Activated T-cell treated with anti-CD3 and anti-CD28 coated beads, Interleukin-2, amount 50 U/mL, for 72 hours (primary cell): ENCODE measurements at places on chromosomes 2 and 18. TPM values are rescaled to one million over a fixed set of nuclear protein-coding genes. Genes with fewer than 3 reads are reported as not detected.

DNA sequence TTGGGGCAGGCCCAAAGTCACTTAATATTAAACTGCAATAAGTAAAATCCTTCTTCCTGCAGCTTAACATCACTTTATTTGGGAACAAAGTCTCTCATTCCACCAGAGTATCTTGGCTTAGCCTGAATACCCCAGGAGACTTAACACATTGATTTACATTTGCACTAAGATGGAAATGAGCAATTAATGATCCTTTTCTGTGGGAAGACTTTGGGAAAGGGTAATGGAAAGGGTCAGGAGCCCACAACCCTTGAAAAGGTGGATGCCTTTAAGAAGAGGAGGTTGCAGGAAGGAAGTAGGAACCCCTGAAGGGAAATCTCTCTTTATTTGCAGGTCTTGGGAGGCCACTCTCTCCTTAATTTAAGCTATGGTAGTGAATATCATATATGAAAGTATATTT, 28.0 kb upstream of the BARD1 start:
- no peak for DNase-seq

DNA sequence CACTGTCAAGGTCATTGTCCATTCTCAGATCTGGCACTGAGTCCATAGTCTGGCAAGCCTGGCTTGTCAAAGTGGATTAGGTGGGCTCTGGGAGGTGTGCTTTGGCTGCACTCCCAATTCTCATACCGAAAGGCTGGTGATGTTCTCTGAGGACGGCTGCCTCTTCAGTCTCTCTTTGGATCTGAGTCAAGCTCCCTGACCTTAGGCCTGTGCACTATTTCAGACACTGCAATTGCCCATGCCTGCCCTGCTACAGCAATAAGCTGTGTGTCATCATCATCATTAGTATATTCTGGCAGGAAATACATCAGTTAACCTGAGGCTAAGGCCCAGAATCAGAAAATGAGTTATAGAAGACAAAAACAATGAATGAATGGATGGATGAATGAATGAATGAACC, 1.6 kb upstream of the SLC5A7 start:
- no peak for DNase-seq

GRCh38 chr2:166614503-166614902, 120.5 kb upstream of the SCN7A start:
- no peak for DNase-seq

DNA sequence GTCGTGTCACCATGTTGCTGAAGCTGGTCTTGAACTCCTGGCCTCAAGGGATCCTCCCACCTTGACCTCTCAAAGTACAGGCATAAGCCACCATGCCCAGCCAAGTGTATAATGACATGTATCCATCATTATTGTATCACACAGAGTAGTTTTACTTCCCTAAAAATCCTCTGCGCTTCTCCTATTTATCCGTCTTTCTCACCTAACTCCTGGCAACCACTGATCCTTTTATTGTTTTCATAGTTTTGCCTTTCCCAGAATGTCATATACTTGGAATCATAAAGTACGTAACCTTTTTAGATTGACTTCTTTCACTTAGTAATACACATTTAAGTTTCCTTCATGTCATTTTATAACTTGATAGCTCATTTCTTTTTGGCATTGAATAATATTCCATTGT, 51.0 kb downstream of the ZC3H15 start:
- no peak for DNase-seq

- no peak for DNase-seq
These were observed 9.1 kb upstream of the UNC80 start for GRCh38 chr2:209762563-209762962.

GRCh38 chr18:9637036-9637767, 22.8 kb upstream of the PPP4R1 start:
- DNase-seq, result no peak

- DNase-seq, result peak; percentile 11
These were observed 69.7 kb upstream of the KCNE4 start for GRCh38 chr2:222982010-222982908.

GRCh38 chr2:236120829-236121228, 47.4 kb downstream of the GBX2 start:
- no peak for DNase-seq

- DNase-seq, result no peak
These were observed 19.0 kb downstream of the CRACDL start for GRCh38 chr2:98917031-98917471.

DNA sequence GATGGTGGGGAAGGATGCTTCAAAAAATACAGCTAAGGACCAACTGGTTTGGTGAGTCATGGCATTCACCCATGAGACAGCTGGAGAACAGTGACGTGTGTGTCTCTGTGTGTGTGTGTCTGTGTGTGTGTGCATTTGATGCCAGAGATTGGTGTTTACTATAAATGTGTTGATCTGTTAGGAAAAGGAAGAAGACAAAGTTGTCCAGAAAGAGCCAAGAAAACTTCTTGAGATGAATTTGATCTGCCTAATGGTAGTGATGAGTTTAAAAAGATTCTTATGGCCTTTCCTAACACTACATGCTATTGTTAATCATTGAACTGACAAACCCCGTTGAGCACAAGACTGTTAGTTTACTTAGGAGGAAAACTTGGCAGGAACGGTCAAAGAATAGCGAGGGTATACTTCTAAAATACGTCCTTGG, 36.4 kb upstream of the IL1R1 start:
- DNase-seq, result no peak

DNA sequence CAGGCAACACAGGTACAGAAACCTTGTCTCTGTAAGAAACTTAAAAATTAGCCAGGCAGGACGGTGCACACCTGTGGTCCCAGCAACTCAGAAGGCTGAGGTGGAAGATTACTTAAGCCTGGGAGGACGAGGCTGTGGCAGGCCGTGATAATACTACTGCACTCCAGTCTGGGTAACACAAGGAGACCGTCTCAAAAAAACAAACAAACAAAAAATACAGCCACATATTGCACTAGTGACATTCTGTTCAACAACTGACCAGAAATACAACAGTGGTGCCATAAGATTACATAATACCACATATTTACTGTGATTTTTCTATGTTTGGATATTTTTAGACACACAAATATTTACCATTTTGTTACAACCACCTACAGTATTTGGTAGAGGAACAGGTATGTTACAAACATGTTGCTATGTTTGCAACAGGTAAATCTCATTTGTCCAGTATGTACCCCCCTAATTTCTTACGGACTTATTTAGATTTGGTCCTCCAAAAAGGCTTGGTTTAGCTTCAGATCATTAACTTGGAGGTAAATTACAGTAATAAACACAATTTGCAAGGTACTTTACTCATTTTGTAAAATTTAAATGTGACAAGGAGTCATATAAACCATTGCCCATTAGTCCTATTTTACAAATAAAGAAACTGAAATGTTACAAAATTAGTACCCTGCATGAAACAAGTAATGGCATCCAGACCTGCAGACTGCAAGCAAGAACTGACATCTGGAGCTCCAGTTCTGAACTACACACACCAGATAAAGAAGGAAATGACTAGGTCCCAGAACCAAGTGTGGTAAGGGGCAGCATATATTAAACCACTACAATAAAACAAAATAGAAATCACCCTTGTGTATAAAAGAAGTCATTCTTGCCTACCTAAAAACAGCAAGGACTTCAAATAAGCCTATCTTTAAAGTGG, 36.8 kb downstream of the TRIP12 start:
- no peak for DNase-seq

DNA sequence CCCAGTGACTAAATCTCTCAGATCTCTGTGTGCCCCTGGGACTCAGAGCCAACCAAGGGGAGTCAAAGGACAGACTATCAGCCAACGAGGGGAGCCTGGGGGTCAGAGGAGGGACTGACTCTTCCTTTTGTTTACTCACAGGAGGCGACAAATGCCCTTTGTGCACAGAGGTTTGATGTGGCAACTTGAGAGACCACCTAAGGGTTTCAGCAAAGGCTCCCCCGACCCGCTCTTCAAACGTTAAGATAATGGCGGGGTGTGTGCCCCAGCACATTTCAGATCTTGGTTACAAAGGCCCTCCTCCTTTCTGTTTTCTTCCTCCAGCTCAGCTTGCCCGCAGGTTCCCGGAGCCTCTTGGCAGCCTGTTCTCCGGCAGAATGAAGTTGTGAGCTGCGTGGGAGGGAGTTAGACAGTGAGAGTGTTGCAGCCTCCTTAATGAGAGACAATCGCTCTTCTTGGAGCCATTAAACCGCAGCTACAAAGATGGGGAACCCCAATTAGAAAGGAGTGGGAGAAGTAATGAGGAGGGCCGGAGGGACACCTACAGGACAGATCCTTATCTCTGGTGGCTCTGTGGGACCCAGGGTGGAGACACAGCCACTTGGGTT, 76.2 kb downstream of the KIAA2012 start:
- no peak for DNase-seq

GRCh38 chr2:162430323-162430722, 86.4 kb downstream of the GCA start:
- DNase-seq, result no peak

DNA sequence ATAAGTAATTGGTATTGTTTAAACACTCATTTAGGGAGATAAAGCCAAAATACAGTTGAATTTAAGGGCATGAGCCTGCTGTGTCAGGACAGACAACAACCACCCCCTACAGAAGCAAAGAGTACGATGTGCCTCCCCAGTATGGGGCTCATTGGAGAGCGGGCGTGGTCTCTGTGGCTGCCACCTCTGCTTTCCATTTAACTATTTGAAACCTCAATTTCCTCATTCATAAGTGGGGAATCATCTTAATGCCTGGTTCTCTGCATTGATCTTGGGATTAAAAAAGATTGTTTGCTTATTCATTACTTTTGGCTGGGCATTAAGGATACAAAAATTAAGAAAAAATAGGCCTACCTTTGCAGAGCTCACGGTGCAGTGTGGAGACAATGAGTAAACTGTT, 21.4 kb downstream of the KCNS3 start:
- no peak for DNase-seq

GRCh38 chr2:55141572-55142413, 90.3 kb downstream of the CLHC1 start:
- DNase-seq, result no peak

- no peak for DNase-seq
These were observed 197.3 kb downstream of the SLC8A1 start for GRCh38 chr2:40254611-40255010.

DNA sequence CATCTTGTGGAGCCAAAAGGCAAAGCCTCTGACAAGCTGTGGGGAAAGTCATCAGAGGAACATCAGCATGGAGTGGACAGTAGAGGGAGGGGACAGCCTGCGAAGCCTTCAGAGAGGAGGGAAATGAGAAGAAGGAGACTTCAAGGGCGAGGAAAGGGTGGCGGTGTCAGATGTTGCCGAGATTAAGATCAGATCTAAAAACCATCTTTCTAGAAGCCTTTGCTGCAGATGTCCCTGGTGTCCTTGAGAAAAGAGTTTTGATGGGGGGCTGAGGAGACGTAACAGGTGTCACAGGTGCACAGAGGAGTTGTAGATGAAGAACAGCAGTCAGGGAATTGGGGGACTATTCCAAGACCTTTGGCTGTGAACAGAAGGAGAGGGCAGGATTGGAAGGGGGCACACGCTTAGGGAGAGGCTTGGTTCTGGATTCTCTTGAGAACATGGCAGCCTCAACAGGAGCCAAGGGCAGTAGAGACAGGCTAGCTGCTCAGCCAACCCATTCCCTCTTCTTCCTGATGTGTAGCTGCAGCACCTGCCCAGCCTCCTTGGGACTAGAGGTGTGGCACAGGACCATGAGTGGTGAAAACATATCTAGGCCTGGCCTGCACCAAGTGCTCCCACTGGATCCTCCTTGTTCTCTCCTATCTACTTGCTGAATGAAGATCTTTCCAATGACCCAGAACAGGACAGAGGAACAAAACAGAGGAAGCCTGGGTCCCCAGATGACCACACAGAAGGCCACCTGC, 22.7 kb upstream of the NCL start:
- no peak for DNase-seq

- no peak for DNase-seq
These were observed 145.5 kb downstream of the FTCDNL1 start for GRCh38 chr2:199705538-199705937.

- peak; percentile 22 for DNase-seq
These were observed 28.7 kb downstream of the GAD1 start for GRCh38 chr2:170845343-170845742.

GRCh38 chr2:121075641-121076497, 209.1 kb downstream of the TFCP2L1 start:
- DNase-seq, result no peak

- no peak for DNase-seq
These were observed 33.0 kb downstream of the VAPA start for GRCh38 chr18:9946831-9947230.

DNA sequence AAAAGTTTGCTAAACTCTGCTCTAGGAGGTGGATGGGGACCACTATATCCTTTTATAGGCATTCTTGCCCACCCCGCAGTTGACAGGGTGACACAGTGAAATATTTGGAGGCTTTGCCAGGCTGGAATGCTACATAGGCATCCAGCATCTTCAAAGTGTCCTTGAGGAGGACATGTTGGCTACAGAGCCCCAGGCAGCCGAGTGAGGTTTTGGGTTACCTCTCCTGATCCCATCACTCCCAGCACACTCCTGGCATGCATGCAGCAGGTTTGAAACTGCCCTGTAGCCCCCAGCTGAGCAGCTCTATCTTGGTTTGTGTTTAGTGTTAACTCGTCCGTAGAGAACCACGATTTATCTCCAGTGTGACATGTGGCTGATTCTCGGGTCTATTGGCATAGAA, 7.3 kb downstream of the FOSL2 start:
- DNase-seq, result no peak

DNA sequence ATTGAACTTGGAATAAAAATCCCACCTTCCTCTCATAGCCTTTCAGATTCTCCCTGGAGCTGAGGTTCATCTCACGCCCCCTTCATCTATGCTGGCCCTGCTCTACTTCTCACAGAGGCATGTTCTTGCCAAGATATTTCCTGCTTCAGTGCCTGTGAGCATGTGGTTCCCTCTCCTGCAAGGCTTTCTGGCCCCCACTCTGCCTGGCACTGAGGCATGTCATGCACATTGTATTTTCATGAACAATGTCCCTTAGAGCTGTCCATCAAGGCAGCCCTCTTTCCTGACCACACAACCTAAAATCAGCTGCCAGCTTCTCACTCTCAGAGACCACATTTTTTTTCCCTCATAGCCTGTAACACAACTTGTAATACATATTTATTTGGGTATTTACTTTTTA, 18.0 kb upstream of the HK2 start:
- no peak for DNase-seq

DNA sequence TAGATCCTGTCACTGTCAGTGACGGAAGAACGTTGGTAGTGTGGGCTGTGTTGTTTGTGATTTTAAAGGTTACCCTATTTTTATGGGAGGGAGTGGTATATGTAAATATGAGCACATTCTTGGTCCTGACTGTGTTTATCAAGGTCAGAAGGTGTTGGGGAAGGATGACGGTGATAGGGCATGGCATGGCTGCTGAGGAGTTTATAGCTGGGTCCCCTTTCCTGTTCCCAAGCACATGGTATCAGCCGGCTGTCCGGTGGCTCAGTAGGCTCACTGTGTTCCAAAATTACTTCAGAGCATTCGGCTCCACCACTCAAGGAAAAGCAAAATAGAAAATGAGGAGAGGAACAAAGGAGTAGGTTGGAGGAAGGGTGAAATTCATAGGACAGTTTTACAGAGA, 28.6 kb downstream of the IRS1 start:
- DNase-seq, result no peak

- DNase-seq, result no peak
These were observed 210.1 kb downstream of the WDR7 start for GRCh38 chr18:56861244-56861643.

ZNF532 gene
- 14.5 TPM for total RNA-seq

CCDC148 gene
- total RNA-seq, result 0.14 TPM

CFLAR gene
- total RNA-seq, result 232 TPM

NCKAP5 gene
- total RNA-seq, result not detected

CDK5R2 gene
- not detected for total RNA-seq

ACKR3 gene
- total RNA-seq, result 1.0 TPM

CTAGE1 gene
- not detected for total RNA-seq

RBM44 gene
- total RNA-seq, result 1.9 TPM

LYPD6B gene
- not detected for total RNA-seq

KIAA2012 gene
- total RNA-seq, result not detected

MAL gene
- total RNA-seq, result 93.8 TPM

CNTNAP5 gene
- total RNA-seq, result not detected

PRKAG3 gene
- not detected for total RNA-seq
